Activated T-helper 9 cell treated with anti-CD3 and anti-CD28 coated beads, Interleukin-2, amount 50 U/mL, for 16 hours (primary cell): ENCODE measurements at places on chromosomes 13 and 19.

GRCh38 chr19:29596080-29596727, 9.9 kb upstream of the POP4 start:
- DNase-seq, result no peak

- no peak for DNase-seq
Measured at GRCh38 chr19:56837492-56838023, 3.0 kb downstream of the PEG3 start.

GRCh38 chr19:36488846-36489117, 579 bp downstream of the ZNF566 start:
- DNase-seq, result peak; percentile 28

DNA sequence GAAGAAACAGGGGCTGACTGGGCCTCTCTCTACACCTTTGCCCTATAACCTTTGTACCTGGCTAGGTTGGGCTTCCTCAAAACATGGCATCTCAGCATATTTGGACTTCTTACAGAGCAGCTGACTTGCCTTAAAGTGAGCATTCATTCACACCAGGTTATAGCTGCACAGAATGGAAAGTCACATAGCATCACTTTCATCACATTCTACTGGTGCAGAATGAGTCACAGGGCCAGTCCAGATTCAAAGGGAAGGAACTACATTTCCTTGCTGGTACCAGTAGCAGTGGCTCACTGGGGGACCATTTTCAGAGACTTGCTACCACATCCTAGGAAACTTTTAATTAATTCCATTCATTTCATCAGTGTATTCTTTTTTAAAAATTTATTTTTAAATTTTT, 20.3 kb upstream of the TPTE2 start:
- no peak for DNase-seq

GRCh38 chr13:53612200-53612599, 583.6 kb downstream of the OLFM4 start:
- no peak for DNase-seq

DNA sequence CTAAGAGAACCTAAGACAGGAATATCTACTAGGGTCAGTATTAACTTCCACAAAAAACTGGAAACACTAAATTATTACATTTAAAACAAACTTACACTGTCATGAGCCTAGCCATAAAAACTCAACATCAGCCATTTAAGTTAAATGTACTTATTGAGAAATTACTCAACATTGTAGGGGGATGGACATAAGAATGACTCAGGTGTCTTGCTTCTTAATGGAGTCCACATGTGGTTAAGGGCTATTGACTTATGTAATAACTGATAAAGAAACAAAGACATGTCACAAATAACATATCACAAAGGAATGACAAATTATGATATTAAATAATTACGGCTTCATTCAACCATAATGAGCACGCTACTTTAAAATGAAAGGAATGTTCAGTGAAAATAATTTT, 36.2 kb downstream of the CLDN10 start:
- no peak for DNase-seq

GRCh38 chr13:113417836-113418721, 35.2 kb downstream of the ADPRHL1 start:
- no peak for DNase-seq

- no peak for DNase-seq
Measured at GRCh38 chr13:113053801-113054604, 51.6 kb upstream of the F7 start.

DNA sequence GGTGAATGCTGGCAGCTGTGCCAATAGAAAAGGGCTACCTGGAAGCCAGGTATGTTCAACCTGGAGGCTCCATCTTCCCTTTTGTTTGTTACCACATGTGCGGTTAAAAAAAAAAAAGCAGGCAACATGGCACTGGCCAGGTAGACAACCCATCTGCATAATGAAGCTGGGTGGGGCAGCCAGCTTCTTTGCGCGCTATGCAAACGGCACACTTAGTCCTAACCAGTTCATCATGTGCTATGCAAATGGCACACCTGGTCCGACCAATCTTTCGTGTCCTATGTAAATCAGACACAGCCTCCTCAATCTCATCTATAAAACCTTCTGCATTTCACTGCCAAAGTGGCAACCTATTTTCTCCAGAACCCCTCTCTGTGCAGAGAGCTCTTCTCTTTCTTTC, 11.3 kb upstream of the IGSF23 start:
- no peak for DNase-seq

- no peak for DNase-seq
Measured at GRCh38 chr19:42412227-42412626, 15.0 kb downstream of the LIPE start.

- DNase-seq, result no peak
Measured at GRCh38 chr13:44331912-44332851, 41.4 kb upstream of the SERP2 start.
